ENCODE measurements at places on chromosomes 1 and 21.

DNA sequence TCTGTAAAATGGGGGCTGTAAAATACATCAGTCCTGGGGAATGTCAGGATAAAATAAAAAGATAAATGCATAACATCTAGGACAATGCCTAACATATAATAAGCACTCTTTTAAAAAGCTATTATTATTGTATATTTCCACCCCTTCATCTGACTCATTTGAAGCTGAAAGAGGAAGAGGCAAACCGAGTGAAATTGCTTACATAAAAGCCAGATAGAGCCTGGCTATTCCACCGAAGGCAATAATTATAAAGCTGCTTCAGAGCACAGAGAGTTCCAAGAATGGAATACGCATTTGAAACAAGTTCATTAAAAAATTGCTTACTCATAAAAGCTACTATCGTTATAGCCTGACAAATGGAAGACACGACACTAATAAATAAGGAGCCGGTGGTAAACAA lies 186.1 kb upstream of the CAMK1G start:
- DNase-seq, result no peak

GRCh38 chr1:110196917-110197765 lies 13.0 kb upstream of the KCNC4 start:
- DNase-seq, result peak; percentile 58

GRCh38 chr1:165452336-165453130 lies 7.6 kb upstream of the RXRG start:
- no peak for DNase-seq

GRCh38 chr1:201020040-201020591 lies 3.4 kb downstream of the KIF21B start:
- DNase-seq, result peak; percentile 68

DNA sequence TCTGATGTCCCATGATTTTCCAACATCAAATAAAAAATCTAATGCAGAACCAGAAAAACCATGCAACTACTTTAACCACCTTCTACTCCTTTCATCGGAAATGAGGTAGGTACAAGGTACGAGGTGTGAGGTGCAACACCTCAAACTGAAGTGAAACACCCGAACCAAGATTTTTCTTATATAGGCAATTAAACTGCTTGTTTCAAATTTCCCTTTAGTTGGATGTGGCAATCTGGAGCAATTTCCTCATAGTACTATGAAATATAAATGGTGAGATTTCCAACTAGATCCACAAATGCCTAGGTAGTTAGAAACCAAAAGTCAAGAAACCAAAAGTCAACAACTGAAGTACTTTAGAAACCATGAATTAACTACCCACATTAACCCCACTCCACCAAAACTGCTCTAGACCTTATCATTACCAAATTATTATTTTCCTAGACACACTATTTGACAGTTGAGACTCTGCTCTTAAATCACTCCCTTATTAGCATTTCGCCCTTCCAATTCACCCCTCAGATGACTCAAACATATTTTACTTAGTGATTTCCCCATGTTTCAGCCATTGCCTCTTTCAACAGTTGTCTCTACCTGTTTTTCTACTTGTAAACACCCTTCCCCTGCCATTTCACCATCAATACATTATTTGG lies 37.8 kb downstream of the FUBP1 start:
- DNase-seq, result no peak

DNA sequence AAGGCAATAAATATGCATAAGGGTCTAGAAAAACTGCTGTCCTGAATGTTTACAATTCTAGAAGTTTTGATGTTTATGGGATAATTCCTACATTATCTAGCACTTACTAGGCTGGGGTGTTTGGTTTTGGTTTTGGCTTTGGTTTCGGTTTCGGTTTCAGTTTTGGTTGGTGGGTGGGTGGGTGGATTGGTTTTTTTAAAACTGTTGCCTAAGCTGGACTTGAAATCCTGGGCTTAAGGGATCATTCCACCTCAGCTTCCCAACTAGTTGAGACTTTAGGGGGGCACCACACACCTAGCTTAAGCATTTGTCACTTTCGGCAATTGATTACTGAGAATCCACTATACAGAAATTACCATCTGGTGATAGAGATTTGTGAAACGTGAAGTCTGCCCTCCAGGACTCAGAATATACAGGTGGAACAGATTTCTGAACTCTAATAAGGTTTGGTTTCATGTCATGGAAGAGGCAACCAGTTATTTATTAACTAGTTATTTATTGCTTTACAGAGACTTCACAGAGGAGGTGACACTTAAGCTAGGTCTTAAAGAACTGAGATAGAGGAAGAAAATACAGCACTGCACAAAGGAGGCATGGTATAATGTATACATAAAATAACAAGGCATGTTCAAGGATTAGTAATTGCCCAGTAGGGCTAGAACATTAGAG lies 69.6 kb downstream of the PIK3R3 start:
- DNase-seq, result peak; percentile 43

- DNase-seq, result peak; percentile 44
Observed at GRCh38 chr1:7786795-7787194, 2.7 kb downstream of the PER3 start.

- no peak for DNase-seq
Observed at GRCh38 chr1:43421976-43422750, 31.6 kb downstream of the HYI start.

GRCh38 chr1:201126832-201127754 lies at the start of gene ASCL5:
ASCL5 (minus strand) TSS chr1:201127184; CDS start chr1:201115372, 11,812 bp downstream.
- no peak for DNase-seq
